Pulmonary artery endothelial cell (primary cell): ENCODE measurements at places on chromosomes 2 and 18. TPM values are rescaled to one million over a fixed set of nuclear protein-coding genes. Genes with fewer than 3 reads are reported as not detected.

Gene CRYGC
- total RNA-seq: not detected in 2 replicates

Gene RESP18
- total RNA-seq: not detected in 2 replicates

Gene ATAD2B
- total RNA-seq: 11.4 and 14.5 TPM in 2 replicates

Gene MIB1
- 64.0 and 70.2 TPM in 2 replicates for total RNA-seq

Gene MEIS1
- total RNA-seq: 24.1 and 33.0 TPM in 2 replicates

Gene STAM2
- total RNA-seq: 18.1 and 26.7 TPM in 2 replicates

Gene CNDP1
- not detected in 2 replicates for total RNA-seq
